ENCODE measurements at places on chromosomes 3 and 15.

- DNase-seq: no peak
Observed at GRCh38 chr15:75785771-75786574, 57.3 kb upstream of the UBE2Q2 start.

GRCh38 chr15:27059610-27060202 lies 88.7 kb downstream of the GABRG3 start:
- DNase-seq: no peak

GRCh38 chr3:127595303-127595702 lies 2.9 kb upstream of the MCM2 start:
- no peak for DNase-seq

- no peak for DNase-seq
Observed at GRCh38 chr3:67534594-67534993, 119.8 kb downstream of the SUCLG2 start.

DNA sequence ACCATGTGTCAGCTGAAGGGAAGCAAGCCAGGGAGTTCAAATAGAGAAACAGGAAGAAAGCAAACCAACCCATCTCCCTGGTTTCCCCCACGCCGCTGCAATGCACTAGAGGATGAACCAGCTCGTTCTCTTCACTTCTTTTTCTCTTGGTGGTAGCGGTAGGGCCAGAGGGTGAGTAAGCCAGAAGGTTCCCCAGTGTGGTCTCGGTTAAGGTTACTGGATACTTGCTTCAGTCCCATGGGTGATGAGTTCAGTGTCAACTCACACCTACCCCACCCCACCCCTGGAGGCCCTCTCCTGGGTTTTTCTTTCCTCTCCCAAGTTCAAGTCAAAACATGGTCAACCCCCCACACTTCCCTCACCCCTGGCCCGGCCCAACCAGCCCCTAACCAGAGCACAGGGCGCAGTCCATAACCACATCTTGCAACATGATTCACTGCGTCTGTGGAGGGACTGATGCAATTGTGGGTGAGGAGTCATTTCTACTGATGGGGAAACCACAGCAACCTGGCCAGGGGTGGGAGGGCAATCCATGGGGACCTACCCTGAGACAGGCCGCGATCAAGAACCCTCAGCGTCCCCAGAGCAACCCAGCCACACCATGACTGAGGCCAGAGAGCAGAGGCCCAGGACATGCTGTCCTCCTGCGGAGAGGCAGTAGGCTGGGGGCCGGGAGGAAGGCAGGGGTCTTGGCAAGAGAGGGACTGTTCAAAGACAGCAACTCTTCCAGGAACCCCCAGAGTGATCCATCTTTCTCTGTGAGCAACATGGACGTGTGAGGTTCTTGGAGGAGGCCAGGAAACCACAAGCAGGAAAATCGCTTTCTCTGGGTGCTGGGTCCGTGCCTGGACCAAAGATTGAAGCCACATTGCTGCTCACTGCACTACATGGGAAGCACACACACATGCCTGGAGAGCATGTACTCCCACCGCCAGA lies 276.6 kb downstream of the UACA start:
- DNase-seq: no peak

DNA sequence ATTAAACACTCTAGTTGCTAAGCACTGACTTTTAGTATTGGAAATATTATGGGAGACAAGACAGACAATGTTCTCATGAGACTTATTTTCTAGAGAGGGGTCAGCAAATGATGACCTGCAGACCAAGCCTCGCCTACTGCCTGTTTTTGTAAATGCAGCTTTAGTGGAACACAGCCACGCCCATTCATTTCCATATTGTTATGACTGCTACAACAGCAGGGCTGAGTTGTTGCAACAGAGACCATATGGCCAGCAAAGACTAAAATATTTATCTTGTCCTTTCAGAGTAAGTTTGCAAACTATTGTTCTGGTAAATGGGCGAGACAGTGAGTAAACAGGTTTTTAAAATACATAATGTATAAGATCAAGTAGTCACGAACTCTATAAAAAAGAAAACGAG lies 570.2 kb downstream of the NTRK3 start:
- no peak for DNase-seq

- DNase-seq: no peak
Observed at GRCh38 chr3:31448035-31448881, 84.5 kb upstream of the STT3B start.

DNA sequence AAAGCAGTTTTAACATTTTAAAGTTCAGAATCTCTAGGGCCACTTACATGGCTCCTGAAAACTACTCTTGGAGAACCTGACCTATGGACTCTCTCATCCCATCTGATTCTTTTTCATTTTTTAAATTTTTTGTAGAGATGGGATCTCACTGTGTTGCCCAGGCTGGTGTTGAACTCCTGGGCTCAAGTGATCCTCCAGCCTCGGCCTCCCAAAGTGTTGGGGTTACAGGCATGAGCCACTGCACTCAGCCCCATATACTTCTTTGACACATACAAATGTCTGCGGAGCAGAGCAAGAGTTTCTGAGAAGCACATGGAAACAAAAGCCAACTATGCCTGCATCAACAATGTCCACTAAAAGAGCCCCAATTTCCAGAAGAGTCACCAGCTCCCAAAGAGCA lies 189.8 kb downstream of the FOXP1 start:
- no peak for DNase-seq

DNA sequence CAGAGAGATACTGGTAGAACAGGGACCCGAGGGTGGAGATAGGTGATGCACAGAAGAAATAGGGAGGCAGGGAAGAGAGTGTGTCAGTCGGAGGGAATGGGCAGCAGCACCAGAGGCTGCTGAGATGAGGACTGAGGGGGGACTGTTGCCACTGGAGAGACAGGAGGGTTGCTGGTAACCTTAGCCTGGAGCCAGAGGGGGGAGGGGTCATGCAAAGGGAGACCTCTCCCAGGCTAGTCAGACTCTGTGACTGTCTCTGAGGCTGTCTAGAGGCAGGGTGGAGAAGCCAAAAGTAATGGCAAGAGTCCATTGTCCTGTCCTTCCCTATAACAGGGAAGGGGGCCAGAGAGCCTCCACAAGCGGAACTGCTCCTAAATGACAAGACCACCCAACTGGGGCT lies 2.1 kb upstream of the DLEC1 start:
- DNase-seq: no peak

- no peak for DNase-seq
Observed at GRCh38 chr3:186599142-186599784, 13.6 kb upstream of the AHSG start.

- DNase-seq: no peak
Observed at GRCh38 chr15:25903024-25903581, 40.0 kb upstream of the ATP10A start.

DNA sequence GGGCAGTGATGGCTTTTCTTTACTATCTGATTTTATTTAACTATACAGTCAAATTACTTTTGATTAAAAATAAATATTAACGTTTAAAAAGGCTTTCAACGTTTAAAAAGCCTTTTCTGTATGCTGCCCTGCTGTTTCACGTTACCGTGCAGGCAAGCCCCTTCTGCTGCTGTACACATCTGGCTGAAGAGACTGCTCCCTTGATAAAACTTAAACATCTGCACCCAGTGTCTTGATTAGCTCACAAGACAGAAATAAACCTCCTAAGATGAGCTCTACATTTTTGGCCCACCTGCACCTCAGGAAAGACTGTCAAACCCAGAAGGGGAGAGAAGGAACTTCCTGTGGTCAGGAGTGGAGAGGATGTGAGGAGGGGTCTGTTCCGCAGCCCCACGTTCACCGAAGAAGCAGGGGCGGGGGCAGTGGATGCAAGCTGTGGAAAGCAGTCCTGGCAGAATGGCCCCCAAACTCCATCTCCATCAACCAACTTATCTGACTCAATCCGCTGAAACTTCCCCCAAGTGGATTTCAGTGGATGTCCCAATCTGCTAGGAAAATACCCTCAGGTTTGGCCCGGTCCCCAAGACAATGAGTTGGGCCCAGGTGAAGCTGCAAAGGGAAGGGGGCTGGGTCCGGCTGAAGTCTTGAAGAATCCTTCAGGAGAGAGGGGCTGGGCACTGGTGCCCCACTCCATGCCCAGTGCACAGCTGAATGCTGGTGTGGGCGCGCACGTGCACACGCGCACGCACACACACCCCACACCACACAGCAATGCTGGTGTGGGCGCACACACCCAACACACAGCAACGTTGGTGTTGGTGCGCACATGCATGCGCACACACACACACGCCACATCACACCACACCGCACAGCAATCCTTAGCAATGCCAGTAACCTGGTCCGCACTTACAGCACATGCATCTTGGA lies 88.6 kb downstream of the LRIG1 start:
- no peak for DNase-seq

DNA sequence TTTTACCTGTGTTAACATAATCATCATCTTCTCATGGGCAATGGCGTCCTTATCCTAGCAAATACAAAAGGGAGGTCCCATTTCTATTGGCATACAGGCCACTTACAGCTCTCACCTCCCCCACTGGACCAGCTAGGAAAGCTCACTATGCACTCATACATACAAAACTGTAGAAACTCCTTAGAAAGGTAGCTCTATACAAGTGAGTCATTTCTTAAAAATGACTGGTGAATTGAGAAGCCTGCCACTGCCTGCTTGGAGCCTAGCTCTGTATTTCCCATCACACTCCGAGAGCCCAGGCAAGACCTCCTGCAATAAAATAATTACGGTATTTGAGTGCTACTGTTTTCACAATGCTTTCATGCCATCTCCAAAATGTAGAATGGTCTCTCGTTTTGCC lies 321.8 kb downstream of the ULK4 start:
- DNase-seq: no peak

DNA sequence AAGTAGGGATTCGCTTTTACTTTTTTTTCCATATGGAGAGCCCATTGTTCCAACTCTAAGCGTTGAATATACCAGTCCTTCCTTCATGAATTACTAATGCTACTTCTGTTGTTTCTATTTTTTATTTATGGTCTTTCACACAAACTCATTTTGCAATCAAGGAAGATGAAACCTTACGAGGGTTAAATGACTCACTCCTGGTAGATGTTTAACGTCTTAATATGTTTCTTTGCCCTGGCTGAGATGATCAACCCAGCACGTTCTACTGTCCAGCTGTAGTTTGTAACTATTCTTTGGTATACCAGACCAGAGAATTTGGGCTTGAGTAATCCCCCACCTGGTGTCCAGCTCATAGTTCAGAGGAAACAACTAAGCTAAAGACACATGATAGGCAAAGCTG lies 23.1 kb downstream of the CDCP1 start:
- DNase-seq: no peak

DNA sequence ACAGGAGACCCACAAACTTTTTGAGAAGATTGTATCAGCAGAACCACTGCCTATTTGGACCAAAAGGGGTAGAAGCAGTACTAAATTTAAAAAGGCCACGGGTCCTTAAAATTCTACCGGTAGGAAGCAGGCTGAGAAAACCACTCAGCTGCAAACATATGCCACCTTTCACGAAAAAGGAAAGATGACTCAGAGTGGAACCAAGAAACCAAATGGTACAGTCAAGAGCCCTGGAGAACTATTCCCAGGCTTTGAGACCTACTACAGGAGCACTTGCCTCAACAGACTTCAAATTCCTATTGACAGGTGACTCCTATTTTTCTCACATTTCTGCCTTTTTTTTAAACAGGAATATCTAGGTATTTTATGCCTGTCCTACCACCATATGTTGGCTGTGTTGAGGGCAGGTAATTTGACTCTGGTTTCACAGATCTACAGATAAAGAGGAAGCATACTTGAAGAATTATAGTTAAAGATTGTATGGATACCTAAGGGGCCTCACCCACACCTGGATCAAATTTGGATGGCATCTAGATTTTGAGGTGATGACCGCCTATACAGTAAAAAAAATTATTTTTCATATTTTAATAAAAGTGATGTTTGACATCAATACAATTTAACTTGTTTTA lies 10.1 kb downstream of the GOLIM4 start:
- no peak for DNase-seq

DNA sequence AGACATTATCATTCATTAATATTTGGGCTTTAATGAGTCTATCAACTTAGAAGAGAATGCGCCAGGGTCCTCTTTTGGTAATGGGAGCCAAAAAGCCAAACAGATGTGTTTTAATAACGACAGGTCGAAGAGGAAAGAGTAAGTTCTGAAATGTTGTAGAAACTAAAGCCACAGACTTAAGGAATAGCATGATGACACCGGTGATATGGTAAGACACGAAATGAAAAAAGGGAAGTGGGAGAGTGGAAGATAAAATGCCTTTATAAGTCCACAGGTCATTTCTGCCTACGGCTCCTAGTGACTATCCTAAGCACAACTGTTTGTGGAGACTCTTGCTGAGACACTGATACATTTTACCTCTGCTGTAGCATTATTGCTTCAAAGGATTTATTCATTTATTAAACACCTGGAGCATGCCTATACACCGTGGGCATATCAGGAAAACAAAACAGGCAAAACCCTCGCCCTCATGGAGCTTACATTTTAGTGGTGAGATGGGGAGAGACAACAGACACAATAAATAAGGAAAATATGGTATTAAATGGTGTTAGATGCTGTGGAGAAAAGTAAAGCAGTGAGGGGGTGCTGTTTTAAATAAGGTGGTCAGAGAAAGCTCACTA lies 11.7 kb upstream of the CD47 start:
- no peak for DNase-seq

- DNase-seq: no peak
Observed at GRCh38 chr3:161474139-161474538, 22.5 kb upstream of the OTOL1 start.

GRCh38 chr15:98012354-98012753 lies 51.9 kb downstream of the ARRDC4 start:
- DNase-seq: no peak

GRCh38 chr15:56869573-56869972 lies 48.9 kb upstream of the TCF12 start:
- no peak for DNase-seq

DNA sequence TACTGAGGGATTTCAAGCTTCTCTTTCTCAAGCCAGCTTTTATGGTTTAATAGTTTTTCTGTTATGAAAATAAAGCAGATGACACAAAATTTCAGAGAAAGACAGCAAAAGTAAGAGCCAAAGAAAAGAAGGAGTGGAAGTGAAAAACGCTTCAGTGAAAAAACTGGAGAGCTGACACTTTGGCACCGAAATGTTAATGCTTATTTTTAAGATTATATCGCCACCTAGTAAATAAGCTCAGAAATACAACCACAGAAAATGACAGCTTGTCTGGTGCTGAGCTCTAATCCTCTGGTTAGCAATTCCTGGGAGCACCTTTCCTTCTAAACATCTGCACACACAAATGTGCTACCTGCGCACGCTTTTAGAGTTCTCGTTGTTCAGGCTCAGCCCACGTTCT lies 101.6 kb downstream of the ZPLD1 start:
- DNase-seq: no peak

Measured in anterior cingulate cortex (tissue), 58 donors.